Psoas muscle (tissue), 8 donors: ENCODE measurements at places on chromosomes 11 and 22. TPM values are rescaled to one million over a fixed set of nuclear protein-coding genes. Genes with fewer than 3 reads are reported as not detected.

LARGE1 gene
- 14.9 TPM for polyA plus RNA-seq

DNA sequence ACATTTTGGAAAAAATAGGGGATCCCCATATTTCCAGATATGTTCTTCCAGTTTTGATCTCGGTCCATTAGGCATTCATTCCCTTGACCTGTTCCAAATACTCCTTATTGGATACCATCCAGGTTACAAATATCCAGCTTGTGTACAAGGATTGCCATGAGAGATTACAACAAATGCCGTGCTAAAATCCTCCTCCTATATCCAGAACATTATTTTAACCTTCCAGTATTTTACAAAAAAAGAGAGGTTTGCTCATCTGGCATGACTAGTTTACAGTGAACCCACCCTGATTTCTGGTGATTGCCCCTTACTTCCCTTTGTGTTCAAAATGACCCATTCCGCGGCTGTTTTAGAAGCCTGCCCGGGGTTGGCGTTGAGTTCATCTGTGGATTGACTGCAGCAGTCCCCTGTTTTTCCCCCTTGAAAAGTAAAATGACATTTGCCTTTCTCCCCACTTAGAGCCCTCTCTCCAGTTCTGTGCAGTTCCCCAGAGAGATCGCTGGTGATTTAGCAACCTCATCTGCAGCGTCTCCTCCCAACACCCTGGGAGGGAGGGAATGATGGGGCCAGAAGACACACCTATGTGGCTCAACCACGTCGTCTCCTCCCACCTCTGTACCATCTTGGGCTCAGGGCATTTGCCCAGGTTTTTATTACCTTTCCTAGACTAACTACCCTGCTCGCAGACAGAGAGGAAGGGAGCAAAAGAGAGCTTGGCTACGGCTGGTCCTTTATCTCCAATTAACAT is 73.6 kb downstream of the DSCAML1 start:
- no peaks in the 10 kb centered on the region for H3K27me3 ChIP-seq
- no peak for DNase-seq
- H3K36me3 ChIP-seq, result no peaks in the 10 kb centered on the region
- H3K4me1 ChIP-seq, result no peaks in the 10 kb centered on the region
- H3K4me3 ChIP-seq, result no peak overlapping the region
- no peak overlapping the region for H3K27ac ChIP-seq

DNA sequence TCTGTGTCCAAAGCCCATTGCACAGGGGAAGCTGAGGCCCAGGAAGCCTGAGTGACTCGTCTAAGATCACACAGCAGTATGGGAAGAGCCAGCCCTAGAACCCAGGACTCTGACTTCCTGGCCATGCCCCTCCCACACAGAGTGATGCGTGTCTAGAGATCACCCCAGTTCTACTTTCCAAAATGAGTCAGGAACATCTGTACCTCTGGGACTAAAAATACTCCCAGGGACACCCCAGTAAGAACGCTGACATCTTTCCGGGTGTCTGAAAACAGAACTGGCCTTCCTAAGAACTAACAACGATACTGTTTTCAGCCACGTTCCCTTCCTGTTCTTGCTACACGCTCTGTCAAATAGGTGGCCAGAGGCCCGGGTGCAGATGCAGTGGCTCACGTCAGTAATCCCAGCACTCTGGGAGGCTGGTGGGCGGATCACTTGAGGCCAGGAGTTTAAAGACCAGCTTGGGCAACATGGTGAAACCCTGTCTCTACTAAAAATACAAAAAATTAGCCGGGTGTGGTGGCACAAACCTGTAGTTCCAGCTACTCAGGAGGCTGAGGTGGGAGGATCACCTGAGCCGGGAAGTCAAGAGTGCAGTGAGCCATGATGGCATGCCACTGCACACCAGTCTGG is 21.7 kb upstream of the PDGFB start:
- no peak for DNase-seq
- no peak overlapping the region for H3K4me3 ChIP-seq
- H3K36me3 ChIP-seq, result no peaks in the 10 kb centered on the region
- H3K4me1 ChIP-seq, result peaks cover 7% of the 10 kb centered on the region

CNTF gene
- 1.3 TPM for polyA plus RNA-seq

DDX25 gene
- not detected for polyA plus RNA-seq

APOL1 gene
- polyA plus RNA-seq, result 5.3 TPM

GRCh38 chr11:124481365-124482323 is 36.1 kb upstream of the OR8B8 start:
- no peak for DNase-seq
- H3K36me3 ChIP-seq, result no peaks in the 10 kb centered on the region
- H3K4me3 ChIP-seq, result peak overlapping the region; percentile 20
- no peaks in the 10 kb centered on the region for H3K27me3 ChIP-seq
- H3K4me1 ChIP-seq, result no peaks in the 10 kb centered on the region

DNA sequence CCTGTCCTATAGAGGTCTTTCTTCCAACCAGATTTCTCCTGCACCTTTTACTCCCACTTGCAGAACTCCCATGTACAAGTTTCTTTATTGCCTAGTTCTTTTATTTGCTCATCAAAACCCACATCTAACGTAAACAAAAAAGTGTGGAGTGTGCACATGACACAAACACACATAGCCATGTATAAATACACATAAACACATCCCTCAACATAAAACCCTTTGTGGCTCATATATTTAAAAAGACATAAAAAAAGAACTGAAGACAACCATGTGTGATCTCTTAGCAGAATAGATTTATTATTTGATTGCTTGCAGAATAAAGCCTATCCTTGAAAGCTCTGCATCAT is 1.7 kb downstream of the HBG2 start:
- no peak overlapping the region for H3K4me3 ChIP-seq
- DNase-seq, result no peak

GRCh38 chr22:24285245-24285644 is 14.6 kb downstream of the SPECC1L start:
- H3K36me3 ChIP-seq, result no peaks in the 10 kb centered on the region
- H3K27ac ChIP-seq, result no peak overlapping the region
- H3K27me3 ChIP-seq, result no peaks in the 10 kb centered on the region
- no peak overlapping the region for H3K4me3 ChIP-seq
- DNase-seq, result no peak

DNA sequence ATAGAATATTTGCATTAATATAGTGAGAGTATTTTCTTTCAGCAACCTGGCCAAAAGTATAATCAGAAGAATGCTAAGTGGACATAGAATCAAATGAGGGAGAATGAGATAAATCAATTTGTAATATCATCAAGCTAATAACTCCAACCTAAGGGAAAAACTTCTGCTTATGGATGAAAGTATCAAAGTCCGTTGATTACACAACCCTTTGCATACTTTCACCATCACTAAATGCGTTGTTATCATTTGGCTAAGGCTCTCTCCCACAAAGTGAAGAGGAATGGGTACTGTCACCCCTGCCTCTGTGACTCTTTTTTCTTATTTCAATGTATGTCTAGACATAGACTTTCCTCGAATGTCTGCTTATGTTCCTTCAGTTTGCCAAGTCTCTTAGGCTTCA is 16.4 kb upstream of the CASP4 start:
- no peak for DNase-seq
- H3K4me3 ChIP-seq, result no peak overlapping the region

DNA sequence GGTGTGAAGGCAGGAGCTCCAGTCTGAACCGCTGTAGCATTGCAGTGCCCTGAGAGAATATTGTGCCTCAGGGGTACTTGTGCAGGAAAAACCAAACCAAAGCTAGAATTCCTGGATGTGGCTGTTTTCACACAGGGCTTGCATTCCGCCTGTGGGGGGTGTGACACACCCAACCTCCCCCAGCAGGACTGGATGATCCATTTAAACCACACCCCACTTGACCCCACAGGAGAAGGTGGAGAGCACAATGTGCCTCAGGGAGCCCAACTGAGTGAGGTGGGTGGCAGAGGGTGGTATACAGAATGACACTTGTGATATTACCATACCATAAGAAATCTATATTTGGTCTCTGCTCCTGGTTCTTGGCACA is 66.9 kb upstream of the SLC22A12 start:
- H3K27me3 ChIP-seq, result peaks cover 57% of the 10 kb centered on the region
- DNase-seq, result no peak
- H3K4me3 ChIP-seq, result no peak overlapping the region
- H3K36me3 ChIP-seq, result no peaks in the 10 kb centered on the region
- H3K27ac ChIP-seq, result no peak overlapping the region
- H3K4me1 ChIP-seq, result no peaks in the 10 kb centered on the region

GRCh38 chr22:29979777-29980321 is 96.9 kb downstream of the MTMR3 start:
- no peak overlapping the region for H3K4me3 ChIP-seq
- no peaks in the 10 kb centered on the region for H3K27me3 ChIP-seq
- peaks cover 16% of the 10 kb centered on the region for H3K4me1 ChIP-seq
- DNase-seq, result no peak

P2RY6 gene
- polyA plus RNA-seq, result 1.2 TPM

RPS6KB2 gene
- polyA plus RNA-seq, result 25.6 TPM

DNA sequence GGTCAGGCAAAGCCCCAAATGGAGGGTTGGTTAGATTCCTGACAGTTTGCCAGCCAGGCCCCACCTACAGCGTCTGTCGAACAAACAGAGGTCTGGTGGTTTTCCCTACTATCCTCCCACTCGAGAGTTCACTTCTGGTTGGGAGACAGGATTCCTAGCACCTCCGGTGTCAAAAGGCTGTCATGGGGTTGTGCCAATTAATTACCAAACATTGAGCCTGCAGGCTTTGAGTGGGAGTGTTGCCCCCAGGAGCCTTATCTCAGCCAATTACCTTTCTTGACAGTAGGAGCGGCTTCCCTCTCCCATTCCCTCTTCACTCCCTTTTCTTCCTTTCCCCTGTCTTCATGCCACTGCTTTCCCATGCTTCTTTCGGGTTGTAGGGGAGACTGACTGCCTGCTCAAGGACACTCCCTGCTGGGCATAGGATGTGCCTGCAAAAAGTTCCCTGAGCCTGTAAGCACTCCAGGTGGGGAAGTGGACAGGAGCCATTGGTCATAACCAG is 4.7 kb upstream of the TTC36 start:
- no peak overlapping the region for H3K27ac ChIP-seq
- H3K27me3 ChIP-seq, result no peaks in the 10 kb centered on the region
- H3K36me3 ChIP-seq, result peaks cover 13% of the 10 kb centered on the region
- no peak overlapping the region for H3K4me3 ChIP-seq

KCNQ1OT1 gene
- polyA plus RNA-seq, result 0.16 TPM

HPS5 gene
- 4.9 TPM for polyA plus RNA-seq

DNA sequence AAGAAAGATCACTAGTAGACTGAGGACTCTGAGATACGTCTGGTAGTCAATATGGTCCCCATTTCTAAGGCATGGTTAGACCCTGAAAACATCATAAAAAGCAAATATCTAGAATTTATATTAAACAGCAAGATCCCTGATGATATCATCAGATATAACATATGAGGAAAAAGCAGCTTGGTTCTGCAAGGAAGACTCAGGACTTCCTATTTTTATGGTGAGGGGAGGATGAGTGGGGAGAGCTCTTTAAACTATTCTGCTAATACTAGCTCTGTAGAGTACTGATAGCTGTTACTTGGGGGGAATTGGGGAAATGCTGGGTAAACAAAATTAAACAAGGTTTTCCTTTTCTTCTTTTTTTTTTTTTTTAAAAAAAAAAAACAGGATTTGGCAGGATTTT is 235.8 kb downstream of the SWAP70 start:
- H3K4me3 ChIP-seq, result no peak overlapping the region
- H3K4me1 ChIP-seq, result no peaks in the 10 kb centered on the region
- no peak for DNase-seq

- no peak for DNase-seq
- H3K4me3 ChIP-seq, result no peak overlapping the region
- no peaks in the 10 kb centered on the region for H3K36me3 ChIP-seq
- no peaks in the 10 kb centered on the region for H3K27me3 ChIP-seq
- peaks cover 15% of the 10 kb centered on the region for H3K4me1 ChIP-seq
These were observed 15.2 kb upstream of the TMPRSS4 start for GRCh38 chr11:118061586-118062125.

DNA sequence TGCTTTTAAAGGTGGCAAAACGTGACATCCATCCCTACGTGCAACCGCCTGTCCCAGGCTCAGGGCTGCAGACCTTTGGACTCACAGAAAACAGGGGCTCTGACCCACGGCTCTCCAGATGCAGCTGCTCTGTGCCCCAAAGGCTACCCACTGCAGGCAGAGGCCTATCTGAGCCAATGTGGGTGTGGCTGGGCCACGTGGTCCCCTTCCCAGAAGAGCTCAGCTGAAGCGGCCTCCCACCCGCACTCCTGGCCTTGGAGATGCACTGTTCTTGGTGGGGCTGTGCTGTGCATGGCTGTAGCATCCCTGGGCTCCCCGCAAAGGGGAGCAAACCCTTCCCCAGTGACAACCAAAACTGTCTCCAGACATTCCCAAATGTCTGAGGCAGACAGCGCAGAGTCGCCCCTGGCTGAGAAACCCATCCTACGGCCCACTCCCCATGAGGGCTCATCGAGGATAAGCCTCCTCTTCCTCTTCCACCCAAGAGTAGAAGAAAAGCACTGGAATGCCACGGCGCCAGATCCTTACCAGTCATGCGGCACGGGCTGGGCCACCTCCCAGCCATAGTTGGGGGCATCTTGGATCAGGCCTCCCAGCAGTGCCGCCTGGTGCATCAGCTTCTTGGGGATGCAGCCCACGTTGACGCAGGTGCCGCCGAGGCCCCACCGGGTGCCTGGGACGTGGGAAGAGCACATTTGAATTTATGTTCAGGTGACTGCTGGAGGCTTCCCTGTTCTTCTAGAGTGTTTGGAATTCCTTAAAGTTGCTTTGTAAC is 23.1 kb upstream of the COMT start:
- no peak overlapping the region for H3K27ac ChIP-seq
- H3K27me3 ChIP-seq, result no peaks in the 10 kb centered on the region
- H3K4me1 ChIP-seq, result no peaks in the 10 kb centered on the region
- peaks cover 62% of the 10 kb centered on the region for H3K36me3 ChIP-seq

CTSD gene
- 674 TPM for polyA plus RNA-seq

- H3K27ac ChIP-seq, result no peak overlapping the region
- DNase-seq, result no peak
- H3K4me1 ChIP-seq, result peaks cover 14% of the 10 kb centered on the region
- no peak overlapping the region for H3K4me3 ChIP-seq
These were observed 16.3 kb downstream of the CPSF7 start for GRCh38 chr11:61413496-61413895.

DNA sequence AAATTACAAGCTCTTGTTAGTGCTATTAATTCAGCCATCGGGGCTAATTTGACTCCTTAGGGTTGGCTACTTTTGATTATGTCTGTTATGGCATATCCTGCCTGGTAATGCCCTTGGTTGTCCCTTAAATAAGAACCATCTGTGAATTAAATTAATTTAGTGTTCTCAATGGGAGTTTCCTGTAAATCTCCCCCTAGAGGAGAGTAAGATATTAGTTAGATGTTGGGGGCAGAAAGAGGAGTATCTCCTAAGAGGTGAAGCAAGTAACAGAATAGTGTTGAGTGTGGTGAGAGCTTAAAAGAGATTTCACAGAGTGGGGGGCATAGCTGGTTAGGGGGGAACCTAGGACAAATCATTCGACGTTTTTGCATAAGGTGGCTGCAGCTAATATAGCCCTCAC is 1126.9 kb downstream of the JRKL start:
- no peaks in the 10 kb centered on the region for H3K4me1 ChIP-seq
- H3K36me3 ChIP-seq, result no peaks in the 10 kb centered on the region
- DNase-seq, result no peak
- H3K4me3 ChIP-seq, result no peak overlapping the region
- H3K27me3 ChIP-seq, result no peaks in the 10 kb centered on the region
- no peak overlapping the region for H3K27ac ChIP-seq
